Peyer's patch (tissue), 4 donors: ENCODE measurements at places on chromosomes 5 and 9.

DNA sequence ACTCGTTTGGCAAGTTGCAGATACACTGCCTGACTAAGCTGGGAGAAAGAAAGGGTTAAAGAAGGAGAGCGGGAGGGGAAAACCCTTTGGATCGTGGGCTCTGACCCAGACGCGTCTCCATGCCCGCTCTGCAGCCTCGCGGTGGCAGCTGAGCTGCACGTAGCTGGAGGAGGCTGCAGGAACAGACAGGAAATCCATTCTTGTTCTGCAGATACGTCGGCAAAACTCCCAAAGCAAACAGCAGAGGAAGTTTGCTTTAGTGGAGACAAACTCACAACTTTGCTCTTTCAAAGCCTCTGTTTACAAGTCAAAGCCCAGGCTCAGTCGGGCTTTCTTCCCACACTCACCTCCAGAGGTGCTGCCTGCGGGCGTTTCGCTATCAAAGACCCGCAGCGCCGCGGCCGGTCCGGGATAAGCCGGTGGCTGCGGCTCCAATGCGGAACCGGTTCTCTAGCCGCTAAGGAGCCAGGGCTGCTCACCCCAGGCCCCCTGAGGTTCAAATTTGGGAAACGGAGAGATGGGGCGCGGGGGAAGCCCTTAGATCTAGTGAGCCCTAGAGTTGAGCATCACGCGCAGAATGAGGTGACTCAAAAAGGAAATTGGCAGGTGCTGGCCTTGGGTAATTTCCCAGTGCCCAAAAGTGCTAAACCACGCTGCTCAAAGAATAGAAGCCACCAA, 60.7 kb downstream of the MAT2B start:
- peak; percentile 18 for DNase-seq

GRCh38 chr5:67774786-67775185, 440.8 kb upstream of the PIK3R1 start:
- DNase-seq: no peak

DNA sequence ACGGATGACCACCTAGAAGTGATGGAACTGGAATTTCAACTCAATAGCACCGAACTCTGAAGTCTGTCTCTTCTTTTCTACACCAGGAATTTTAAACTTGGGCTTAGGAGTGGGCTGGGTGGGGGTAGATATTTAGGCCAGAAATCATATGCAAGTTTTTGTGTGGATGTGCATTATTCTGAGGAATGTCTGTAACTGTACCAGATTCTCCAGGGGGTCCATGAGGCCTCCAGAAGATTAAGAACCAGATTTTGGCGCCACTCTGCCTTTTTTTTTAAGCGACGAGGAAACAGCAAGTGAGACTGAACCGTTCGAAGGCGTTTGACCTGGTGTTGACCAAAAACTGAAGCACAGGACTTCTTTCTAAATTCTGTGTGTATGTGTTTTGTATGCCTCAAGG, 88.8 kb upstream of the TTC23L start:
- DNase-seq: no peak

DNA sequence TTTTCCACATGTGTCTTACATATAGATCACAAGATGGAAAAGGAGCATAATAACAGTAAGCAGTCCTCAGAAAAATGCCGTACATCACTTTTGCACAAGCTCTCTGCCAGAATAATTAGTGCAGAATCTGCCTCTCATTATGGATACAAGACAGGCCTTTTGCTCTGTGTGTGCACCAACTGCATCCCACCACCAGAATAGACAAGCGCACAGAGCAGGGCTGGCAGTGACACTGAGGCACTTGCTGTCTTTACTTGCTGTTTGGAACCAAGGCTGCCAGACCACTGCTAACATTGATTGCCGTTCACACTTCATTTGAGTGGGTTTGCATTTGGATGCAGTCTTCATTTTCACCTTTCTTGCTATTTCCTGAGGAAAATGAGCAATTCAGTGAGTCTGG, 741.3 kb downstream of the TLE1 start:
- no peak for DNase-seq

DNA sequence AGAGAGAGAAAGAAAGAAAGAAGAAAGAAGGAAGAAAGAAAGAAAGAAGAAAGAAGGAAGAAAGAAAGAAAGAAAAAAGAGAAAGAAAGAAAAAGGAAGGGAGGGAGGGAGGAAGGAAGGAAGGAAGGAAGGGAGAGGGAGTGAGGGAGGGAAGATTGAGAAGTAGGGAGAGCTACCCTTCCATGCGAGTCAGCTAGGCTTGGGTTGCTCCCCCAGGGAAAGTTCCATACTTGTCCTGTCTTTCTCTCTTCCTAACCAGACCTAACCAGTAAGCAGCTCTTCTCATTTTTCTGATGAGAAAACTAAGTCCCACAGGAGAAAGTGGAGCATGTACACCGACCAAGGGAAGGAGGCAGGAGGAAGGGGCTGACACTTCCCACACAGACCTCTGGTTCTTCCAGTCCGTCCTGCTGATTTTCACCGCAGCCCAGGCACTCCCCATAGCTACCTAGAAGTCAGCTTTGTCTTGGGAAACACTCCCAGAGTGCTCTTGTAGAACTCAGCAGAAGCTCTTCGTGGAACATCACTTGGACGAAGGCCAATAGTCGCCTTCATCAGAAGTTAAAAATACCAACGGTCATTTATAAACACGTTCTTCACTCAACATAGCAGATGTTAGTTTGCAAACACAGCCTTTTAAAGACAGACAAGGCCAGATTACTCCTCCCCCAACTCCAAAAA, 29.0 kb upstream of the ENTREP1 start:
- no peak for DNase-seq
